Liver (tissue), 10 donors: ENCODE measurements at places on chromosomes 7 and 10.
A peak's percentile ranks its signal among the peaks of the same experiment; 100 is the strongest.

- no peak for DNase-seq
Measured at GRCh38 chr10:122293156-122293960, 22.3 kb downstream of the BTBD16 start.

DNA sequence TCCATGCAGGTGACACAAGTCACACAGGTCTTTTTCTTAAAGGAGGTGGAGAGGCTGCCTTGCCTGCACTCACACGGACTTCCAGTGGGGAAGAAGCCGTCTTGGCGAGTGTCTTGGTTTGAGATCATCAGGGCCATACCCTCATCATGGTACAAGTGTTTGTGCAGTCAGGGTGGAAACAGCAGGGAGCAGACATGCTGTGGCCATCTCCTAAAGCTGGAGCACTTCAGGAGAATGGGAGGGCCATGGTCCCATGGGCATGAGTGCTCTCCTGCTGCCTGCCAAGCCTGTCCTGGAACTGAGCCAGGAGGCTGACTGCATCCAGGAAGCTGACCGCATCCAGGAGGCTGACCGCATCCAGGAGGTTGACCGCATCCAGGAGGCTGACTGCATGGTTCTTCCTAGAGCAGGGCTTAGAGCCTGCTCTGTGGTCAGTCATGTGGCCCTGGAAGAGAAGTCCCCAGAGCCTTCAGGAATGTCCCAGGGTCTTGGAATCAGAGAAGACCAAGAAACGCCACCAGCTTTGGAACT is 98.4 kb downstream of the ADARB2 start:
- no peak for DNase-seq

DNA sequence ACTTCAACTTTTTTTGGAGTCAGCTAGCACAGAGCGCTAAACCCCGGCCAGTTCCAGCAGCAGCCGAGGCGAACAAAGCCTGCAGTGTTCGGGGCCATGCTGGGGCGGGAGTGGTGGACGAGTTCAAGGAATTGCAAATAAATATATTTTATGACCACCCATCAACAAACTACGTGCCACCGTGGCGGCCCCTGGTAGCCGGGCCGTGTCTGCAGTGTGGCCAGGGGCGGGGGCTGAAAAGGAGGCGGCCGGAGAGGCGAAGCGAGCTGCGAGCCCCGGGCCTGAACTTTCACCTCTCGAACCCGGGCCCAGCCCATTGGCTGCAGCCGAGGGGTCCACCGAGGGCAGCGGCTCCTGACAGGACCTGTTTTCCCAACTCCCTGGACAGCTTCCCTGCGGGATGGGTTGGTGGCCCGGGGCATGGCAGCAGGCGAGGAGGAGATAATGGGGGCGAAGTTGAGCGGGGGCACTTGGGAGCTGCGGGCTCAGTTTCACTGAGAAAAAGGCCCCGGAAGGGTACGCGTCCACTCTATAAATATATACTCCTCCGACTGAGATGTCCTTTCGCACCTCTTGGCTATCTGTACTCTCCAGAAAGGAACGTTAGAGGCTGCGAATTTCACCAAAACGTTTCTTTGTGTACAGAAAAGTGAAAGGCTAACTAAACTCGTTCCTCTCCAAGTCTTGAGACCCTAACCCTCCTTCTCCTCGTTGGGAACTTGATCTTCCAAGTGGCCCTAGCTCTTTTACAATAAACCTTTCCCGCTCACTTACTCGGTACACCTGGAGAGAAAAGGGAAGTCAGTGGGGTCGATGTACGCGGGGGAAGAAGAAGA is 164.6 kb upstream of the PPP1R3A start:
- peak; percentile 55 for DNase-seq

GRCh38 chr10:131215776-131216175 is 95.7 kb downstream of the TCERG1L start:
- DNase-seq: no peak
